ENCODE measurements at places on chromosomes 2 and 18. TPM values are rescaled to one million over a fixed set of nuclear protein-coding genes. Genes with fewer than 3 reads are reported as not detected.

Gene BOLL
- total RNA-seq, result not detected

Gene FAM124B
- 0.13 TPM for total RNA-seq

Gene IKZF2
- total RNA-seq, result 6.8 TPM

Gene TRIB2
- 22.6 TPM for total RNA-seq

Gene OR6B2
- not detected for total RNA-seq

Gene FARP2
- total RNA-seq, result 48.0 TPM

Gene CAPN14
- total RNA-seq, result 0.13 TPM

Gene KIF3C
- total RNA-seq, result 8.1 TPM

Gene ABCG5
- not detected for total RNA-seq
